ENCODE measurements at places on chromosomes 1 and 21. TPM values are rescaled to one million over a fixed set of nuclear protein-coding genes. Genes with fewer than 3 reads are reported as not detected.
A peak's percentile ranks its signal among the peaks of the same experiment; 100 is the strongest.

- peak overlapping the region; percentile 97 for H3K4me3 ChIP-seq
- peak overlapping the region; percentile 97 for H3K27ac ChIP-seq
- no peak for DNase-seq
- H3K4me1 ChIP-seq = peaks cover 5% of the 10 kb centered on the region
- H3K27me3 ChIP-seq = no peaks in the 10 kb centered on the region
These were observed 1.1 kb upstream of the GTF2B start for GRCh38 chr1:88892357-88892877.

DNA sequence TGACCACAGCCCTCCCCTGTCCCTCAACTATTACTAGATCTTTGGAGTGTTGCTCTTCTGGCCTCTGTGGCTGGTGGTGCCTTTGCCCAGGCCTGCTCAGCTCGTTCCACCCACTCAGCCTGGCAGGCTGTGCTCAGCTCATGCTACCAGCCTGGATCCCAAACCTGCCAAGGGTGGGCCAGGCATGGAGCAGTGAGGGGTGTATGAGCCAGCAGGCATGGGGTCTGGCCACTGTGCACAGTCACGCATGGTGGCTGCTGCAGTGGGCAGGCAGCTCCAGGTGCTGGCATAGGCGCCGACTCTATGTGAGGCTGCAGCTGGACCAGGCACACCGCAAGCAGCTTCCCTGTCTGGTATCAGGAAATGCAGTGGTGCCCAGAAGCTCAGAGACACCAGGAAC is 449.9 kb downstream of the MATN1 start:
- H3K4me1 ChIP-seq = no peaks in the 10 kb centered on the region
- H3K4me3 ChIP-seq = no peak overlapping the region
- no peak for DNase-seq

DNA sequence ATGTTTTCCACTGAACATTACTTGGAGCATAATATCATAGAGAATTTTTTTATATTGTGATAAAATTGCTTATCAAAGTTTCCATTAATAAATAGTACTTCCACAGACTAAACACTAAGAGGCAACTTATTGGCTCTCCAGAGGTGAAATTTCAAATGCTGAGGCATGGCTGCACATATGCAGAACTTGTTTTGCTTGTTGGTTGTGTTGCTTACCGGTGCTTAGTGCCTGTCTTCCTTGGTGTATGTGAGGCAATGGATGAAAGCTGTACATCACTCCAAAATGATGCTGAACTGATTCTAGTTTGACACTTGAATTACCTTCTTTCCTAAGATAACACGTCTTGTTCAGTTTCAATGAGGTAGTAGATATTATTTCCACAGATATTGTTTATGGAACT is 29.8 kb upstream of the GPR52 start:
- no peak for DNase-seq
- no peaks in the 10 kb centered on the region for H3K27me3 ChIP-seq
- no peak overlapping the region for H3K4me3 ChIP-seq
- H3K36me3 ChIP-seq = no peaks in the 10 kb centered on the region

GRCh38 chr1:65079941-65080340 is 68.1 kb upstream of the AK4 start:
- H3K27me3 ChIP-seq = no peaks in the 10 kb centered on the region
- no peaks in the 10 kb centered on the region for H3K36me3 ChIP-seq
- H3K27ac ChIP-seq = no peak overlapping the region

- H3K4me3 ChIP-seq = no peak overlapping the region
- H3K27ac ChIP-seq = peak overlapping the region; percentile 93
- H3K4me1 ChIP-seq = peaks cover 22% of the 10 kb centered on the region
- no peaks in the 10 kb centered on the region for H3K27me3 ChIP-seq
- no peak for DNase-seq
These were observed 37.8 kb upstream of the THEM4 start for GRCh38 chr1:151947140-151947539.

DNA sequence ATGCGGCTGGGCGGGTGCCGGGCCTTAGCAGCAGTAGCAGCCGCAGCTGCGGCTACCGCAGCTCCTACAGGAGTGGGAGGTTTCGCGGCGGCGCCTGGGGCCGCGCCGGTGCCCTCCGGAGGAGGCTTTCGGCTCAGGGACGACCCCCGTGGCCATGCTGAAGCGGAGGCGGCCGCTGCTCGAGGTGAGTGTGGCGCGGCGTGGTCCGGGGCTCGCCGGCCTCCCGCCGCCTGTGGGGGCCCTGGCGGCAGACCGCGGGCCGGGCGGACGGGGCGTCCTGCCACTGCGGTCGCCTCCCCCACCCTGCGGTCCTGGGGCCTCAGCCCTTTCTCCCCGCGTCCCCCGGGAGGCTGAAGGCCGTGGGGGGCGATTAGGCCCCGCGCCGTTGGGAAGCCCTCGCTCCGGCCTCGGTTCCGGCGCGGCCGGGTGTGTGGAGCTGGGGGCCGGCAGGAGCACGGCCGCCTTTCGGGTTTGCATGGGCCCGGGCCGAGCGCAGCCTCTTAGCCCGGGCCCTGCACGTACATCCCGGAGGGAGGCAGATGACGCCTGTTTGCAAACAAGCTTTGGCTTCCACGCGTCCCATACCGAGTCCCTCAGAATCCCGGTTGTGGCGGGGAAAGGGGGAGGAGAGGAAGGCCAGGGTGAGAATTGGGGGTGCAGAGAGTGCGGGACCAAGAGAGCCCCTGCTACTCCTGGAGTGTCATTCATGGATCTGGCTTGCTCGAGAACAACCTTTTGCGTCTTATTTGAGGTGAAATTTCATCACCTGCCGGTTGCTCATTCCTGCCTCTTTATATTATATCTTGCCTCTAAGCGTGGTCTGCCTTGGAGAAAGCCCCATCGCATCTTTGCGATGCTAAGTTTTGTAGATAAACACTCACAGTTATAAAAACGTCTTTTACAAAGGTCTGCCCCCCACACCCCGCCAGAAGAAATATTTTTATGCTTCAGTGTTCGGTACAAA is 613 bp downstream of the ZFYVE9 start:
- H3K4me3 ChIP-seq = peak overlapping the region; percentile 16
- peaks cover 10% of the 10 kb centered on the region for H3K4me1 ChIP-seq
- peak; percentile 34 for DNase-seq

SLAMF9 gene
- not detected for total RNA-seq

C1orf115 gene
- 0.75 TPM for total RNA-seq
